ENCODE measurements at places on chromosomes 12 and 14.

- DNase-seq: no peak
Observed at GRCh38 chr14:71225113-71225512, 317.9 kb downstream of the PCNX1 start.

GRCh38 chr12:22500100-22500499, 44.2 kb downstream of the C2CD5 start:
- no peak for DNase-seq

DNA sequence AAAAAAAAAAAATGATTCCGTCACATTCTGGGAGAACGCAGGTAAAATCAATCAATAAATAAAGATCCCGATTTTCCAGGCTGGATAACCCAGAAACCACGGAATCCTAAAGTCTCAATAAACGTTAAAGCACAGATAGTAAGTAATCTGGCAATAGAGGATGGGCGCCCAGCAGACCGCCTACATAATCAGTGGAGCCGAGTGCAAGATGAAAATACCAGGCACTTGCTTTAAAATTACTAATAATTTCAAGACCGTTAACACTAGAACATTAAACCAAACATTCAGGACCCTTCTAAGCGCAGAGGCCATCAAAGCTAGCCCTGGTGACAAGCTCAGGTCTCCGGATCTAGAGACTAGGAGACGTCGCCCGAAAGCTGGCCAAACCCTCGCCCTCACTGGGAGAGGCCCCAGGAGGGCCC, 1.2 kb upstream of the DCAF11 start:
- no peak for DNase-seq

DNA sequence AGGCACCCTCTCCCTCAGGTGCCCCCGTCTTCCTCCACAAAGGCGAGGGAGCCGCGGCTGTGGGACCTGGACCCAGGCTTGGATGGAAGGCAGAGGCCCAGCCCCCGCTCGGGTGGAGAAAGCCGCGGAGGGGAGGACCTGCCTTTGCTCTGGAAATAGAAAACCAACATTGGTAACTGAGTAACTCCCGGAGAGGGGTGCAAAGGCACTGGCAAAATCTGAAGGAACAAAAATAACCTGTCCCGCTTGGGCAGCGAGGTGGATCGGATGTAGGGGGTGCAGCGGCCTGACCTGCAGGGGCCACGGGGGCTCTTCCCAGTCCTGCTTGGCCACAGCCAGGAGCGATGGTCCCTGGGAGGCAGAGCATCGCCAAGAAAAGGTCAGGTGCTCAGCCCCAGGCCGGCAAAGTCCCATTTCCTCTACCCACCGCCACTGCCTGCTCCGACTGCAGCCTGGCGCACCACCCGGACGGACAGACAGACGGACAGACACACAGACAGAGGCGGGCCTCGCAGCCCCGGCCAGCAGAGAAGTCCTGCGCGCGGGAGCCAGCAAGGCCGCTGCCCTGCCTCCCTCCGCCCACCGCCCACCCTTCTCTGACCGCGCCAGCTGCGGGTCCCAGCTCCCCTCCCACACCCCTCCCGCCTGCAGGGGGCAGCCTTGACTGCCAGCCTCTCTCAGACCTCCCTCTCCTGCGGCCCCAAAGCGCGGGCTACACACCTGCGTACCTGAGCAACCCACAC, 21.4 kb upstream of the TMEM106C start:
- no peak for DNase-seq

DNA sequence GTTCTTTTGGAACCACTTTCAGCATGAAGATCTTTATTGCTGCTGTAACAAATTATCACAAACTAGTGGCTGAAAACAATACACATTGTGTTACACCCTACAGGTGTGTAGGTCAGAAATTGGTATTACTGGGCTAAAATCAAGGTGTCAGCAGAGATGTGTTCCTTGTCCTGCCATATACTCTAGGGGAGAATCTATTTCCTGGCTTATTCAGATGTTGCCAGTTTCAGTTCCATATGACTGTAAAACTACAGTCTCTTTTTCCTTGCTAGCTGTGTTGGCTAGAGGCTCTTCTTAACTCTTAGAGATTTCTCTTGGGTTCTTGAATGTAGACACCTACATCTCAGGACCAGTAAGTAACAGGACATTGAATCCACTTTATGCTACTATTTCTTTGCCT, 215.6 kb upstream of the PPFIA2 start:
- no peak for DNase-seq

DNA sequence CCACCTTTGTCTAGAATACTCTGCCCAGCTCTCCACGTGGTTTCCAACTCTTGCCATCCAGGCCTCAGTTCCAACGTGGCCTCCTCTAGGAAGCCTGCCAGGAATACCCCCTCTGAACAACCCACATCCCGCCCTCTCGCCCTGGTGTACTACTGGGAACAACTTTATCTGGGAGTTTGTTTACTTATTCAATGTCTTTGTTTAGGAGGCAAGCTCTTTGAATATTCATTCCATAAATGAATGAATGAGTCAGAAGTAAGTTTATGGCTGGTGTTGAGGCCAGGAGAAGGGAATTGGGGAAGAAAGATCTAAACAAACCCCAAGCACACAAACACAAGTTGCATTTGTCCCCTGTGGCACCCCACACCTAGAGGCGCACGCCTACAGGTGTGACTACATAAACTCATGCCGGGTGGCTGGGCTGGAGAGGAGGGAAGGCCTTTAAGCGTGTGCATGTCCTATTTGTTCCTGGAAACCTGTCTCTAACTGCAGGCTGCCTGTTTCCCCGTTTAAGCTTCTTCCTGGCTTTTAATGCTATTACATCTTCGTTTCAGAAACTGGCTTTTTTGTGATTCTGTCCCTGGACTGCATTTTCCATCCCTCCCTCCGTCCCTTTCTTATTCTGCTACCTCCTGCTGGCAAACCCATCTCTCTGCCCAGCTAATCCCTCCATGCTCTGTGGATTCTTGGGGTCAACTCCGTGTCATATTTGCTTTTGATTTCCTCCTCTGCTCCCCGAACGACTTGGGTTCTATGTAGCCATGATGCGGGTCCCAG, 57.9 kb downstream of the FZD10 start:
- DNase-seq: no peak

DNA sequence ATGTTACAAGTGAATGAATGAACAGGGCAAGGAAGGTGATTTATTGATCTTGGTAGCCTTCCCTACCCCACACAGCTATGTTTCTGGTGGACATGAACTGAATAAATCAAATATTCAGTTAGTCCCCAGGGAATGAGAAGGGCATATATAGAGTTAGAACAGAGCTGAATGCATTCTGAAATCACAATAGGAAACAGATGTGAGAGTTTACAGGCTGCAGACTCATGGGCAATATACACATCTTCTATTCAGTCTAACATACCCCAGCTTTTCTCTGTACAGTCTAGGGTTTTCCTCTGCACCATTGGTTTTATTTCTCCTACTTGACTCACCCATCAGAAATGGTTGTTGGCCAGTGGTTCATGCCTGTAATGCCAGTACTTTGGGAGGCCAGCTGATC, 7.3 kb upstream of the STX2 start:
- DNase-seq: no peak

DNA sequence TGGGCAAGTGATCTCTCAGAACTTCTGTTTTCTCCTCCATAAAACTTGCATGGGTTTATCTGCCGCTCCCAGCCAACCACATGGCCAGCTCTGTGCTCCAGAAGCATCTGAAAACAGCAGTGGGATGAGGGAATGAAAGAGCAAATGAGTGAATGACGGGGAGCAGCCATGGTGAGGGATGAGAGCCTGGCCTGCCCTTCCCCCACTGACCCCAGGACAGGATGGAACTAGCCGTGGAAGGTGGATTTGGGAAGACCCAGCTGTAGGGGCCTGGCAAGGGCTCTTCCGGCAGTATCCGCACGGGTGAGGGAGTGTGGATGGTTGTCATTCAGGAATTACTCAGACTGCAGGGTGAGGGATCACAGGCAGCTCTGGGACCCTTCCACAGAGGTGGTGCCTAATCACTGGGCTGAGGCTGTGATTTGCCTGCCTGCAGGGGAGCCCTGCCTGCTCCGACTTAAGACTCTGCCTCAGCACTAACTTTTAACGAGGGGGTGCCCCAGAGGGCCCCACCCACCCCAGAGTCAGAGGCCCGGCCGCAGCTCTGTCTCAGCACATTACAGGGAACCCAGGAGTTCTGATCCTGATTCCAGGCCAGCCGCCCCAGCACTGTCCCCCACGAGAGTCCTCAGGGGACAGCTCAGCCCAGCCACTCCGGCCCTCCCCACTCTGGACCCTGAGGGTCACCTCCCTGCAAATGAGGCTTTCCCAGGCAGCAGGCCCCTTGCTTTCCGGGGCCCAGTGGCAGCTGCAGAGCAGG, 136.8 kb upstream of the C14orf180 start:
- DNase-seq: no peak

- no peak for DNase-seq
Observed at GRCh38 chr14:64201296-64201695, 92.9 kb downstream of the ESR2 start.

GRCh38 chr12:108832730-108833354, 24.5 kb downstream of the SSH1 start:
- no peak for DNase-seq

GRCh38 chr12:39378341-39378740, 64.6 kb downstream of the KIF21A start:
- peak; percentile 78 for DNase-seq

DNA sequence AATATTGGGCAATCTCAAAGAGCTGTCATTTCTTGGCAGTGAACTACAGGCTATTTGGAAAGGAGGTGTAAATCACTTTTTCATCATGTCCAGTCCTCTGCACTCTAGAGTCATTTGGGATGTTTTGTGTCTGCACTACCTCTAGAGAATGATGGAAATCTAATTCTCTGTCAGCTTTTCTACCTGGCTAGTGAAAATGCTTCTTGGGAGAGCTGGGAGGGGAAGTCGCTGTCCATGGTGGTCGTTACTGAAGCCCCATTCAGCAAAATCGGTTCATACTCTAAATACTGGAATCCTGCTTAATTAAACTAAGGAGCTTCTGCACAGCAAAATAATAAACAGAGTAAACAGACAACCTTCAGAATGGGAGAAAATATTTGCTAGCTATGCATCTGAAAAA, 251.8 kb downstream of the APAF1 start:
- no peak for DNase-seq

DNA sequence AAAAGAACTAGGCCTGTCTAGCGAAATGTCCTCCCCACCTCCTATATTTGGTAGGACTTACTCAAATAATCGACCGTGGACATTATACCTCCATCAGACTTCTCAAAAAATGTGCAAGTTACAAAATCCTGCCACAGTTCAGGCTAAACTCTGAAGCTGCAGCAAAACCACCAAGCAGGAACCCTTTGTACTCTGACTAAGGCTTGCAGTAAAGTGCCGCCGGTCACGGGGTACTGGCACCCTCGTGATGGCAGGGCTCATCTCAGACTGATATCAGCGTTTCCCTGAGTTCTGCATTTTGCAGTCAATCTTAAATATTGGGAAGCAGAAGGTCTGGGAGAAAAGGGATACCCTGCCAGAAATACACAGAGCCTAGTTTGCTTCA, 17.1 kb downstream of the SLC11A2 start:
- DNase-seq: peak; percentile 23

DNA sequence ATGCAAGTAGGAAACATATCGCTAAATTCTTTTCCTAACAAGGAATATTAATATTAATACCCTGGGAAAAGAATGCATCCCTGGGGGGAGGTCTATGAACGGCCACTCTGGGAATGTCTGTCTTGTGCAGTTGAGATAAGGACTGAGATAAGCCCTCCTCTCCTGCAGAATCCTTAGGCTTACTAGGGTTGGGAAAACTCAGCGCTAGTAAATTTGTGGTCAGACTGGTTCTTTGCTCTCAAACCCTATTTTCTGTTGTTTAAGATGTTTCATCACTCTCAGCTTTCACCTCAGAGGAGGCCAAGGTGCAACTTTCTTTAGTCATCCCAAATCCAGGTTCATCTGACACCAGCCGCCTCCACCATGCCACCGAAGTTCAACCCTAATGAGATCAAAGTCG, 11.2 kb upstream of the RESF1 start:
- DNase-seq: no peak

GRCh38 chr12:23899434-23899833, 50.0 kb downstream of the SOX5 start:
- DNase-seq: no peak

- no peak for DNase-seq
Observed at GRCh38 chr12:14390870-14391530, 25.5 kb downstream of the ATF7IP start.

DNA sequence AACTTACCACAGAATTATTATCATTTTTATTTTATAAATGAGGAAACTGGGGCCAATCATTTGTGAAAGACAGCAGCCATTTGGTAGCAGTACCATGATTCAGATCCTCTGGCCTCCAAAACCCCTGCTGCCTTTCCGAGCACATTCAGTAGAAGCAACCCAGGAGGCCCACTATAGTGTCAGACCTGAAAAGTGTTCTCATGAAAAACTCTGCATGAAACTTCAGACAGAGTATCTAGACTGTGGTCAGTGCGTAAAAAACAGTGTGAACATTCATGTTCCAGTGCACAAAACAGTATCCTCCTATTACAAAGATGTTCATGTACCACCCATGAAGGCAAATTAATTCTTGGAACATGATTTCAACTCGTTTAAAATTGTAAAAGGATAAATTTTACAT, 112.0 kb downstream of the EPS8 start:
- no peak for DNase-seq

- DNase-seq: no peak
Observed at GRCh38 chr12:1080520-1081223, 89.6 kb downstream of the ERC1 start.

DNA sequence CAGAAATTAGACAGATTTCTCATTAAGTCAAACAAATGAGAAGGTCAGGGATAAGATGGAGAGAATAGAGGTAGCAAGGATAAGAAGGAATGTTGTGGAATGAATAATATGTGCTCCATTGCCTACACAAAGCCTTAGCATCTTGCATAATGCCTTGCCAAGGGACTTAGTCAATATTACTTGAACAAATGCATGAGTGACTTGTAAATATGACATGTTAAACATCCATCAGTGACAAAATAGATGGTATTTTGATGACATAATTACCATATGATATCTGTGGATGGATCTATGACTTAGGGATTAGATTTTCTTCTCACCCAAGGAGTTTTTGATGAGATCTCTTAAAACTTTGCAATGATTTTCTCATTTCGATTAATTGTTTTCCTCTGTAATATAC, 194.1 kb upstream of the RASSF8 start:
- no peak for DNase-seq

DNA sequence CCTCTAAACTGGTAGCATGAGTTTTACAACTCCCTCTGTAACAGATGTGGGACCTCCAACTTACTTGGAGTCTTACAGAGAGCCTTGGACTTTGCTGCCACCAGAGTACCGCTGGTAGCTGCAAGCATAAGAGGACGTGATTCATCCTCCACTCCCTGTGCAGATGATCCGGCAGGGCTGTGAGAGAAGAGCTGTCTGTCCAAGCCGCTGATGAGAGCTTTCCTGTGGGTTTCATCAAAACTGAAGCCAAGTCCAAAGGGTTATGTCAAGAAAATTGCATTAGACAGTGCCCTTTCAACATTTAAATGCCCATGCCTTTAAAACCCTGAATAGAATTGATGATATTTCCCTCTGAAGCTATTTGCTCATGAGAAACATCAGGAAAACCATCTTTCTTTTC, 85.8 kb downstream of the LLPH start:
- no peak for DNase-seq

- DNase-seq: no peak
Observed at GRCh38 chr14:33602396-33602795, 348.5 kb downstream of the EGLN3 start.

GRCh38 chr12:67018105-67018504, 251.1 kb upstream of the CAND1 start:
- DNase-seq: no peak

- DNase-seq: no peak
Observed at GRCh38 chr14:102605029-102605428, 12.6 kb downstream of the RCOR1 start.

Data from NCI-H524 (cell line).